ENCODE measurements at places on chromosomes 3 and 15. TPM values are rescaled to one million over a fixed set of nuclear protein-coding genes. Genes with fewer than 3 reads are reported as not detected.

IGSF10 gene
- not detected for total RNA-seq

GRCh38 chr3:186307594-186308221 lies 54.3 kb downstream of the DGKG start:
- DNase-seq, result peak; percentile 73

DUOXA2 gene
- total RNA-seq, result not detected

DNA sequence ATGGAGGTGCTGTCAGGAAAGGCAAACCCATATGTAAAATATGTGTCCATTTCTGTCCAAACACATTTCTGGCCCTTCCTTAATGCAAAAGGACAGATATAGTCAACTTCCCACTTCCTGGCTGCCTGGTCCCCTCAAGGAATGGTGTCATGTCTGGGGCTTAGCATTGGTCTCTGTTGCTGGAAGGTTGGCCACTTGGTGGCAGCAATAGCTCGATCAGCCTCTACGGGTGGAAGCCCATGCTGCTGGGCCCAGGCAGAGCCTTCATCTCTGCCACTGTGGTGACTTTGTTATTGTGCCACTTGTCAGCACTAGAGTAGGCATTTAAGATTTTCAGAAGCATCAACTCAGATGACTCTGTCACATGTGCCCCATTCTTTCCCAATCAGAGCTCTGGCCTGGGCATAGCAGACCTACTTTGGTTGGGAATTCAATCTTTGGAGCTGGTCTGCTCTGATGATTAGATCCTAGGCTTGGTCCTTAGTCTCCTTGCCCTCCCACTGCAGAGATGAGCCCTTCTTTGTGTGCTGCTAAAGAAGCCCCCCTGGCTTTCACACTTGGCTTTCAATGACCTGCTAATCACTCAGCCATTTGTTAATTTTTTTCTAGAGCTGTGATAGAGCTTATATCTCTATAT lies 51.0 kb upstream of the SPSB4 start:
- DNase-seq, result peak; percentile 64

DNA sequence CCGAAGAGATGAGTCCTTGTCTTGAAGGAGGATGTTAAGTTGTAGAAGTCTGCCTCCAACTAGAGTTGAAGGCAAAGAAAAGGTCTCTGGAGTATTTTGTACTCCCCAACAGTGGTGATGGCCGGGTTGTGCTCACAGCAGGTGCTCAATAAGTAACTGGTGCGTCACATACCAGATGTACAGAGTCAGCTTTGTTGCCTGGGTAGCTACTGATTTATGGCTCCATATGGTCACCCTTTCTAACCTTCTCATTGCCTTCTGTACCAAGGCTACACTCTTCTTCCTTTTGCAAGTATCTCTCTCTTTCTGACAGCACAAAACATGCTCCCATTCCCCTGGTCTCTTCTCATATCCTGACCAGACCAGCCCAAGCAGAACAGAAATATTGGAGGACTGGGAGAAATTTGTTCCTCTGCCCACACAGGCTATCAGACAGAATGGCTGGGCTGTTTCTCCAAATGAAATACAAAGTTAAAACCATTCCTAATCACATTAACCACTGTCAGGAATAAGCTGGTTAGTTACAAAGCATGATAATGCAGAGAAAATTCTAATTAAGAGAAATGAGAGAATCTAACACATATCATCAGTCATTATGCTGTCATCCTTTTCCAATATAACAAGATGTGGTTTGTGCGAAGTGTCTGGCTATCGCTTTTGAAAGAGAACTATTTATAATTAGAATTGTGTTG lies 150.1 kb upstream of the LRRN1 start:
- DNase-seq, result no peak

SCN5A gene
- total RNA-seq, result not detected

- DNase-seq, result peak; percentile 3
Measured at GRCh38 chr3:196111939-196112386, 30.1 kb upstream of the TFRC start.

DNA sequence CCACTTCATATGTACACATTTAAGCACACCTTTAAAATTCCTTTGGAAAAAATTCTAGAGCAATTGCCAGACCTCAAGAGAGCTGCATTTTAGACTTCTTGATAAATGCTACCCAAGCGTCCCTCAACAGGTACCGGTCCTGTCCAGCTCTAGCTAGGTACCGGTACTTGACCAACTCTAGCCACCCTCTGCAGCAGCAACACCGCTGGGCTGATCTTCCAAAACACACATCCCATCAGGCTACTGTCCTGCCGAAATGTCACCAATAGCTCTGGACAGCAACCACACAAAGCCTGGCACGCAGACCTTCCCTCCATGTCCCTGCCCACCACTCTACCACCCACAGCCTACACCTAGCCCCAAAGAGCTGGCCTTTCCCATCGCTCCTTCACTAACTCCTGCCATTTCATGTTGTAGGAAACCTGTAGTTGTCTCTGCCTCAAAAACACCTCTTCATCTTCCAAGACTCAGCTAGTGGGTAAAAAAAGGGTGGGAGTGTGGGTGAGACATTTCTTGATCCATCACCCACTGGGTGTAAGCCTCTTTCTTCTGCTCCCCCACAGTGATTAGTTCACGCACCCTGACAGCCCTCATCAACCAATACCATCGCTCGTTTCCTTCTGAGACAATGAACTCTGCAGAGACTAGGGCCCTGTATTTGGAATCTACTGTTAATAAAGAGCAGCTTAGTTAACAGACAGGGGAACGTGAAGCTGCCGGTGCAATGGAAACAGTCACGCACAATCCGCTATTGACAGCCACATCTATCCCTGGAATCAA lies 6.8 kb downstream of the CHSY1 start:
- DNase-seq, result no peak

DNA sequence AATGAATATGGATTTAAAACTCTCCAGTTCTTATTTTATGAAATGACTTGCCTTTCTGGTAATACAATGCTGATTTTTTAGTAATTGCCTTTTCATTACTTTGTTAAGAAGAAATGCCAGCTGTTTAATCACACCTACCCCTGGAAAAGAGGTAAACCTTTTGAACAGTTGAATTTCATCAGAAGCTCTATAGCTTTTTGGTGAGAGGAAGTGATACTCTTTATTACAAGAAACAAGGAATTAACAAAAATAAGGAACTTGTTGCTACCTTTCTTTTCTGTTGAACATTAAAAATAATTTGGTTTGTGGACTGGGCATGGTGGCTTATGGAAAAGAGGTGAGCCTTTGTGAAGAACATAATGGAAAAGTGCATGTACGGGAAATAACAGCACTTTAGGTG lies 19.7 kb downstream of the BLOC1S6 start:
- no peak for DNase-seq

- DNase-seq, result peak; percentile 85
Measured at GRCh38 chr3:120498556-120499346, 48.0 kb upstream of the FSTL1 start.

DNA sequence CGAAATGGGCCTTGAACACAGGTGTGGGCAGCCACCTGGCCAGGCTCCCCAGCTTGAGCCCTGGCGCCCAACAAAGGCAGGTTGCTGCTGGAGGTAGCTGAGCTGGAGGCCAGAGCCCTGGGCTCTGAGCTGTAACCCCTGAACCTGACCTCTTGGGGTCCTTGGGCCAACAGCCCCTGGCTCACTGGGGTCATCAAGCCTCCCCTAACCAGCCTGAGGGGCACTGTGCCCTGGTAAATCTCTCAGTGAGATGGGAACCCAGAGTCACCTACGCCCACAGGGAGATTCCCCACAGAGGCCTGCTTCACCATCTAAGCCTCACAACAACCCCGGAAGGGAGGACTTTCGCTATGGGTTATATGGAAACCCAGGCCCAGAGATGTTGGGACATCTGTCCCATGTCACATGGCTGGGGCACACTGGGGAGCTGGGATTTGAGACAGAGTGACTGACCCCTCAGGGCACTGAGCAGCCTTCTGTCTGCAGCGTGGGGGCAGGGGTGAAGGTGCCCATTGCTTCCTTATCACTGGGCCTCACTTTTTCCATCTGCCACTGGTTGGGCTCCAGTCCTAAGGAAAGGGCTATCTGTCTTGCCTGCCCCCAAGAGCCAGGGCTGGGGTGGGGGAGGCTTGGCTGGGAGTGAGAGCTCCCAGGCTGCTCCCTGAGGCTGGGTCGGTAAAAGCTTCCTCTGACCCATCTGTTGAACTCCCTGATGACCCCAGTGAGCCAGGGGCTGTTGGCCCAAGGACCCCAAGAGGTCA lies 59.1 kb downstream of the IQSEC1 start:
- no peak for DNase-seq

ACTC1 gene
- total RNA-seq, result not detected

- DNase-seq, result no peak
Measured at GRCh38 chr3:72549761-72550581, 298.3 kb downstream of the SHQ1 start.

DNA sequence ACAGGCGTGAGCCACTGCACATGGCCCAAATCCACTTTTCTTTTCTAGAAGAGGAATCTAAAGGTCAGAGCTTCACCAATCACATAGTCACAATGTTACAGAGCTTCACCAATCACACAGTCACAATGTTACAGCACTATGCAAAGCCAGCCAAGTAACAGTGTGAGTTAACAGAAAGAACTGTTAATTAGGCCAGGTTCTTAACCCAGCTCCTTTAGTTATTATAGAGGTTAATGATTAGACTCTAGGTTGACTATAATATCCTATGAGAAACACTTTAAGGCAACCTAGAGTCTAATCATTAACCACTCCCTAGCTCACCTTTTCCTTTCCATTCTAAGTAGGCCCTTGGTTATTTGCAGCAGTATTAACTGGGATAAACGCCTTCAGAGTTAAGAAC lies 54.0 kb downstream of the TASOR start:
- no peak for DNase-seq

DNA sequence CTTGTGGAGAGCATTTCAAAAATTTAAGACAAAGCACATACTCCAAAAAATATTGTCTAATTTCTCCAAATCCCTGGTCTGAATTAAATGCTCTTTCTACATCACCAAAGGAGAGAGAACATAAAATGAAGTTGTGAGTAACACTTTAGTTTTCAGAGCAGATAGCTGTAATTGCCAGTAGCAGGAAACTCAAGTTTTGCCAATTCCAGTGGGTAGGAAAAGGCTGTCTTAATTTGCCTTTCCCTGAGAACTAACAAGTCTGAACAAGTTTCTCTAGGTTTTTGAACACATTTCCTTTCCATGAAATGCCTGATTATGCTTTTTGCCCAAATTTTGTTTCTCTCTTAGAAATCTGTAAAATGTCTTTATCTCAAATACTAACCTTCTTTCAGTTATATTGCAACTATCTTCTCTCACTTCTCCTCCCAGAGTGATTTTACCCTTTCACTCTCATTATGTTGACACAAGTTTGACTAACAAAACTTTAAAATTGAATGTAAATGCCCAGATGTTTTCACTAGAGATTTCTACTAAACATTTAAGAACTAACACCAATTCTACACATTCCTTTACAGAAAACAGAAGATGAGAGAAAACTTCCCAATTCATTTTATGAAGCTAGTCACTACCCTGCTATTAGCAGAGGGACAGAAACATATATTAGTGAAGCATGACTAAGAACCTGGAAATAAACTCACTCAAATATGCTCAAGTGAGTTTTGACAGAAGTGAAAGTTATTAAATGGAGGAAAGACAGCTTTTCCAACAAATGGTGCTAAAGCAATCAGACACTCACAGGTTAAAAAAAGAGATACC lies 38.4 kb downstream of the RFX7 start:
- DNase-seq, result peak; percentile 47

- DNase-seq, result no peak
Measured at GRCh38 chr3:23633261-23633960, 172.3 kb upstream of the UBE2E1 start.

GRCh38 chr15:69648212-69648611 lies 195.6 kb downstream of the RPLP1 start:
- DNase-seq, result no peak

HRG gene
- total RNA-seq, result 0.16 TPM

DNA sequence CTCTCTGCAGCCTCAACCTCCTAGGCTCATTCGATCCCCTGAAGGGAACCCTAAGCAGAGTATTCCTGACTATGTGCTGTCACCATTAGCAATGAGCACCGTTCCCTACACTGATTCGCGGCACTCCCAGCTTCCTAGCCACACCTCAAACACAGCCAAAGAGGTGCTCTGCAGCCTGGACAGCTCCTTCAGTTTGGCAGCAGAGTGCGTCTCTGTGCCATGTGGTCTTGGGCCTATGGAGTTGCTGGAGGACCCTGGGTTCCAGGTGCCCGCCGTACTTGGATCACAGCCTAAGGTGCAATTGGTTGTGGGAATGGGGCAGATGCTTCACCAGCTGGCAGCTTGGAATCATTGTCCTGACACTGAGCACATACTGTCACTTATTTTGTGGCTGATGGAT lies 17.3 kb upstream of the IL12A start:
- no peak for DNase-seq

STAB1 gene
- not detected for total RNA-seq

- no peak for DNase-seq
Measured at GRCh38 chr3:108251265-108251664, 29.0 kb upstream of the IFT57 start.

DNA sequence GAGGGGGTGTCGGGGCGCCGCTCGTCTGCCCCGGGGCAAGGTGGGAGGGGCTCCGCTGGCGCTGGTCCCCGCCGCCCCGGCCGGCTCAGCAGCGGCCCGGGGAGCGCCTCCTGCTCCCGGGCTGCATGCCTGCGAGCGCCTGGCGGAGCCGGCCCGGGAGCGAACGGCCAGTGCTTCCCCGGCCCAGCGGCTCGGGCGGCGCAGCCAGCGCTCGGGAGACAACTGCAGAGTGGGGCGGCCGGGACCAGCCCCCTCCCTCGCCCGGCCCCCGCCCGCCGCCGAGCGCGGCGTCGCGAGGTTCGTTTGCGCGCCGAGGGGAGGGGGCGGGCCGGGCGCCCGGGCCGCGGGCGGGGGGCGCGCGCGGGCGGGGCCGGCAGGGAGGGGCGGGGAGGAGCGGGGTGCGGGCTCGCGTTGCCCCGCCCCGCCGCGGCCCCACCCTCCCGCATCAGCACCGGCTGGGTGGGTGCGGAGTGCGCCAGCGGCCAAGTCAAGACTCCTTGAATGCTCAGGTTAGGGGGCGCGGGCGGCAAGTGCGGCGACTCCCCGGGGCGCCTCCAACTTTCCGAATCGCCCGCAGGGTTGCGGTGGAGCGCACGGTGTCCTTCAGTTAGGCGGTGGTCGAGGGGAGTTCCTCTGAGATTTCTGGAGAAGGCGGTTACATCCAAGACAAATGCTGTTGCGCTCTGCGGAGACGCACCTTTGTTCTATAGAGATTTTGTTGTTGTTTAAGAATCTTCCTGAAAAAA lies at the start of gene RGMA:
Gene RGMA (minus strand): TSS at position 231 of the 746 bp plus-strand sequence. CDS start 279 bp downstream, outside the sequence.
- DNase-seq, result no peak

DNA sequence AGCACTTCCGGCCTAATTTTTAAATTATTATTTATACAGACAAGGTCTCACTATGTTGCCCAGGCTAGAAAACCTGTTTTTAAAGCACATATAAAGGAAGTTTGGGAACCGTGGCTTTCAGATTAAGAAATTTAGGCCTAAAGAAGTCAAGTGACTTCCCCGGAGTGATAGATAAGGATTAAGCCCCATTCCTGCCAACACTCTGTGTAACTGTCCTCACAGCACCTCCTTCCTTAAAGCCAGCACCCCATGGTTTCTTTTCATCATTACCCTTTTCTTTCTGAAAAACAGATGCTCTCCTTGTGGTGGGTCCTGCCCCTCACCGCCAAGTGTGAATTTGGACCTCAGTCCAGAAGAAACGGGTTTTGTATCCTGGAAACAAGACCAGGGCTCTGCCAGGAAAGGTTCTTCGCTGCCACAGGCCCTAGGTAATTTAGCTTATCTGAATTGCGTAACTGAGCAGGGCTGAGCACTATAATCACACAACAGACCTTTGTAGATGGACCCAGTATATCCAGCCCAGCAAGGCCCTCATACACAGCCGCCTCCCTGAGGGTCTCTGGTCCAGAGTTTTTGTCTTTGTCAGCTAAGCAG lies 231.3 kb downstream of the PLCL2 start:
- no peak for DNase-seq

Data from MCF 10A (cell line).